ENCODE measurements at places on chromosomes 2 and 18.
A peak's percentile ranks its signal among the peaks of the same experiment; 100 is the strongest.

DNA sequence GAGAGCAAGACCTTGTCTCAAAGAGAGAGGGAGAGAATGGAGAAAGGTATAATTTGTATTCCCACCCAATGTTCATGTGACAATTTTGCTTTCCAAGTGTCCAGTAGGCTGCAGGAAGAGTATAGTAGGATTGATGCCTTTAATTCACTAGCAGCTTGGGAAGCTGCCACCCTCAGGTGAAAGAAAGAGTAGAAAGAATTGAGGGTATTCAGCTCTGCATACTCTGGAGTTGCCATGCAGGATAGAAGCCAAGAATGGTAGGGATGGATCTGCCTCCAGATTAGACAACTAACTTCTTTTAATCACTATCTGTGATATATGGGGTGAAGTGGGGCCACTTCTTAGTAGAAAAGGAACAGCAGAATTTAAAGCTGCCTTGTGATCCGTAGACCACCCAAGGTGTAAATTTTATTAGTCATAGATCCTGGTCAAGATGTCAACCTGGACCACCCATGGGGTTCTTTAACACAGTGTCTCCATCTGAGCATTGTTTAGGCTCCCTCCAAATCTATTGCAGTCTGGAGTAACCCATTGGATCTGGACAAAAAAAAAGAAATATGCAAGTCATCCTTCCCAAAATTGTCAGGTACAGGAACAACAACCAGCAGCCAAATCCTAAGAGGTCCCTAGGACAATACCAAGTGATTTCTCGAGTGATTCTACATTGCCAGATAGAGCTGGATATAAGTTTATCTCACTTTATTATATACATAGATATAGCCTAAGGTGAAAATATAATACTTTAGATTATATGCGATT is 33.1 kb upstream of the DTNA start:
- DNase-seq, result no peak

GRCh38 chr2:155157065-155157464 is 458.6 kb downstream of the KCNJ3 start:
- no peak for DNase-seq

DNA sequence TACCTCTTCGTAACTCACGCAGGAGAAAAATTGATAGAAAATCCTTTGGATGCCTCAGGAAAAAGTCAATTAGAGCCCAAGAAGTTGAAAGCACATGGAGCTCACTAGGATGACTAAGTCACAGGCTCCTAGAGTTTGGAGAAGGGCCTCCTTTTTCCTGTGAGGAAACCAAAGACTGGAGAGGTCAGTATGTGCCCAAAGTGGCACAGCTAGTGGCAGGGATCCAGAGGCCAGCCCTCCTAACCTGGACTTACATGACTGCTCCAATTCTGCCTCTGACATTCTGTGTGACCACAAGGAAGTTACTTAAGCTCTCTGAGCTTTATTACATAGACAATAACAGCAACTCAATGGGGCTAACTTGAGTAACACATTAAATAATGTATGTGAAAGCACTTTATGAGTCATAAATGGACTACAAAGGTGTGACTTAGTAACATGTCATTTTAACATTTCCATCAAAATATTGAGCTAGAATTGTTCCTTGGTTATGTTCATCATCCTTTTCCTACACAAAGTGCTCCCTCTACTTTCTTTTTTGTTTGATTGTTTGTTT is 91.6 kb downstream of the DHRS9 start:
- no peak for DNase-seq

GRCh38 chr2:234845602-234846590 is 105.9 kb upstream of the SH3BP4 start:
- DNase-seq, result no peak

- DNase-seq, result peak; percentile 28
Observed at GRCh38 chr2:230441227-230441897, 25.4 kb downstream of the SP100 start.

- DNase-seq, result no peak
Observed at GRCh38 chr2:6674381-6674780, 191.3 kb downstream of the CMPK2 start.

GRCh38 chr2:45769854-45770576 is 118.5 kb downstream of the PRKCE start:
- no peak for DNase-seq

DNA sequence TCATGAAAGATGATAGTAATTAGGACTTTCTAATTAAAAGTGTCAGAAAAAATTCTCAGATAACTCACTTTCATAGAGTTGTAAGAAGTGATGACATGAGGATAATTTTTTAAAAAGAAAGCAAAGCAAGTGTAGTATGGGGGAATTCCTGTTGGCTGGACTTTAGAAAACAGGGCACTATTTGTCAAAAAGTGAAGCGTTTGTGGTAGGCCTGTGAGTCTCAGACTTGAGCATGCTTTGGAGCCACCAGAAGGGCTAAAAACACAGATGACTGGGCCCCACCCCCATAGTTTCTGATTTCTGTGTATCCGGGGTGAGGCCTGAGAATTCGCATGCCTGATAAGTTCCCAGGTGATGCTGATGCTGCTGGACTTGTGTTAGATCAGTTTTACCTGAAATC is 222.6 kb upstream of the LRRTM1 start:
- no peak for DNase-seq

GRCh38 chr2:122977580-122977979 is 1047.5 kb upstream of the CNTNAP5 start:
- DNase-seq, result no peak

Measured in stimulated activated CD4-positive, alpha-beta T cell treated with anti-CD3 and anti-CD28 coated beads, TNF-alpha, amount 100 ng/mL, for 4 hours (primary cell).